ENCODE measurements at places on chromosomes 7 and 10.
A peak's percentile ranks its signal among the peaks of the same experiment; 100 is the strongest.

GRCh38 chr7:156158693-156159092 is 346.4 kb upstream of the SHH start:
- no peak for DNase-seq

- no peak for DNase-seq
Observed at GRCh38 chr10:107647462-107647861, 483.0 kb upstream of the SORCS1 start.

DNA sequence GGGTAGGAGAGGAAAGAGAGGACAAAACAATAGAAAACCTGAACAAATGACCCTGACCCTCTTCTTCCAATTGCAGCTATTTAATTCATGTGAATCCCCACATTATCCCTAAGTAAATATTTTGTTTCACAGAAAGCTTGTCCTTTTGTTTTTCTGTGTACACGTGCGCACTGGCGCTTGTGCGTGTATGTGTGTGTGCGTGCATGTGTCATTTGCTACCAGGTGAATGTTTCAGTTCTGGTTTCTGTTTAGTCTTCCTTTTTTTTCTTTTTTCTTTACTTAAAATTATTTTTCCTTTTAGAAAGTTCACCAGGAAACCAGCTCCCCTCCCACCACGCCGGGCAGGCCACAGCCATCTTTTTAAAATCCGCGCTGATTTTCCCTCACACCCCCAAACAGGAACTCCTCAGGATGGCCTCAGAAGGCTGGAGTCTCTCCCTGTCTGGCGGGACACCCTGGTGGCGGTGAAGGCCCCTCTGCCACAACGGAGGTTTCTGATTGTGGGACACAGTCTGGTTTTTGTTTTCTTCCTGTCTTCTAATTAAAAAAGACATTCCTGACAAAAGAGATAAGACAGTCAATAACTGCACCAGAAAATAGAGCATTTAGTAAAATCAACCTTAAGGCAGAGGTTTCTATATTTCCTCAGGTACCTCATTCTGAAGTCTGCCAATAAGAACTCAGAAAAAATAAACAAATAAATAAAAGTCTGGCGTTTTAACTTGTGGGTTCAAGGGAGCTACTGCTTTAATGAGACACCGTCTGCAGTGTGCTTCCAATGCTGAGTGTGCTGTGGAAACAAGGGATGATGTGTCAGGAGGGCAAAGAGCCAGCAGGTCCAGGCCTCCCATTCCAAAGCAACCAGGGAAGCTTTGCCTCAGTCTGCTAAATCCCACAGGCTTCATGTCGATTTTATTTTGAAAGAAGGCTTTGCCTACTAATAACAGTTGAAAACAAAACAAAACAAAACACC is 17.4 kb downstream of the IRF5 start:
- no peak for DNase-seq

- DNase-seq: no peak
Observed at GRCh38 chr7:43040461-43040860, 72.0 kb upstream of the HECW1 start.

DNA sequence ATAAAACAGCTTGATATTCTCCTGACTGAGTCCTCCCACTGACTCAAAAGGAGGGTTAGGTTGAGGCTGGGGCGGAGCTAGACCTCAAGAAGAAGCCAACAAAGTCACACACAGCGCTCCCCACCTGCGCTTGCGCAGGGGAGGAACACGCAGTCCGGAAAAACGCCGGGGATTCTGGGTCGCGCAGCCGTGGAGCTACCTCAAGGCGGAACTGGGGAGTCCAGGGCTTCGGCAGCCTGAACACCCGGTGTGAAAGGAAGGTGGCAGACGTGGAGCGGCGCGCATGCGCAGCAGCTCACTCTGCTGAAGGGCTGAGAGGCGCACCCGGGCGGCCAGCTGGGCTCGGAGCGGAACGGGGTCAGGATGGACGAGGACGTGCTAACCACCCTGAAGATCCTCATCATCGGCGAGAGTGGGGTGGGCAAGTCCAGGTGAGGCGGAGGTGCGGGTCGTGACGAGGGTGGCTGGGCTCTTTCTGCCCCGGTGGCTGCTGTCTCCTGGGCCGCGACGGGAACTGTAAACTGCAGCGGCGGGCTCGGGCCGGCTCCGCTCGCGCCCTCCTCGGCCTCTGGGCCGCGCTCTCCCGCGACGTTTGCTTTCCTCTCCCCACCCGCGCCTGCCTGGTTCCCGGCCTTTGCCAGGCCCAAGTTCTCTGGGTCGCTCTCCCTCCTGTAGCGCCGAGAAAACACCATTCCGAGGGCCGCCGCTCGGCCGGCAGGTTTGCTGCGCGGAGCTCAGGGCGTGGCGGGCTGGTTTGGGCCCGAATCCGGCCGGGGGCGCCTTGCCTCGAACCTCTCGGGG is at the start of gene RAB18:
TSS of gene RAB18 (plus strand) at position 298 of the 801 bp plus-strand sequence. CDS start at position 364, 66 bp downstream.
- DNase-seq: peak; percentile 98

GRCh38 chr7:94803821-94804220 is 103.6 kb upstream of the PPP1R9A start:
- no peak for DNase-seq

- no peak for DNase-seq
Observed at GRCh38 chr10:124746992-124747391, 2.8 kb upstream of the FAM53B start.

DNA sequence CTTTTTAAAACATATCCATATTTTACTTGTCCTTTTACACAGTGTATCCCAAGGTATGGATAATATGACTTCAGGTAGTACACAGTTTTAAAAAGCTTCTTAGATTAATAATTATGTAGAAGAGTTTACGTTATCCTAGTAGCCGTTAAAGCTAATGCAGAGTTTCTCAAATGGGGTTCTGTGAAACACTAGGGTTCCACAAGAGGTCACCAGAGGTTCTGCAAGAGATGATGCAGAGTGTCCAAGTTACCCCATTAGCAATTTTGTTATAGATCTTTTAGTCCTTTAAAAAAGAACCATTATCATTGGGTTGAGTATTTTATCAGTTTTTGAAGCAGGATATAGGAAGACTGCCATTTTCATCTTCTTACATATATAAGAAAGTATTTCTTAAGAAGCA is 298.9 kb upstream of the HPS1 start:
- DNase-seq: no peak

- no peak for DNase-seq
Observed at GRCh38 chr10:74677951-74678350, 148.4 kb upstream of the KAT6B start.

DNA sequence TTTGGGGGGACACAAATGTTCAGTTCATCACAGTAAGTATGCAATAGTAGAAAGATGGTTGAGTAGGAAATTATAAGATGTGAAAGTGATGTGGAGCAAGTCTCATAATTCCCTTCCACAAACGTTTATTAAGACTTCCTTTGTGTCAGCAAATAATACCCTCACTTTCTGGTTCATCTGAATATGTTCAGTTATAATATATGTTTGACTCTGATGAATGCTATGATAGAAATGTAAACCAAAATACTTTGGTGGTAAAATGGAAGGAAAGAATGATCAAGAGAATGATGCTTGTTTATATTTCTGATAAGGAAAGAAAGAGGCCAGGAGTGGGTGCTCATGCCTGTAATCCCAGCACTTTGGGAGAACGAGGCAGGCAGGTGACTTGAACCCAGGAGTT is 111.7 kb upstream of the PLXDC2 start:
- DNase-seq: no peak

DNA sequence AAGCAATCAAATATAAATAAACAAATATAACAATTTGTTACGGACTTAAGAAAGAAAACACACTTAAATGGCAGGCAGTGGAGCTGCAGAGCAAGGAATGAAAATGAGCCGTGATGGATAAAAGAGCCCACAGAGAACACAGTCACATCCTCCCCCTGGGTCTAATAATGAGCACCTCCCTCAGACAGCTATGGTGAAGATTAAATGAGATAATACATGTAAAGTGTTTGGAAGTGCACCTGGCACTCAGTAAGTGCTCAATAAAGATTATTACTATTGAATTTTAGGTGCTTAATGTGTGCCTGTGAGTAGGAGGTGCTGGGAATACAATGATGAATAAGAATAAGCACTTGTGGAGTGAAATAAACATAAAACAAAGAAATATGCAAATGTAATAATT is 49.1 kb upstream of the CABCOCO1 start:
- no peak for DNase-seq
